ENCODE measurements at places on chromosomes 6 and 20.

DNA sequence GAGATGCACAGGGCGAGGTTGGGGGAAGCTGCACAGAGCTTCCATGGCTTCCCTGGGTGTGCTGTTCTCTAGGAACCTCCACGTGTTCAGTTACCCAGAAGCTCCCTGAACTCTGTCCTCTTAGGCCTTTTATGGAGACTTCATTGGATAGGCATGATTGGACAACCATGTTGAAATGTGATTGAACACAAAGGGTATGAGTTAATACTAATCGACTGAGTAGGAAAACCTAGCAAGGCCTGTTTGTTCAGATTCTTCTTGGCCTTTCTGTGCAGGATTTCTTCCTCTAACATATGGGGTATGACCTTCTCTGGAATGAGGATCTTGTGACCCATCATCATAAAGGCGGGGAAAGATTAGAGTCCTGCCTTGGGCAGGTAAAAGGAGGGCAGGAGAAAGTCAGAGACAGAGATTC lies 70.7 kb upstream of the SMIM29 start:
- DNase-seq, result no peak

GRCh38 chr20:46724343-46724959 lies 15.0 kb downstream of the SLC2A10 start:
- no peak for DNase-seq

DNA sequence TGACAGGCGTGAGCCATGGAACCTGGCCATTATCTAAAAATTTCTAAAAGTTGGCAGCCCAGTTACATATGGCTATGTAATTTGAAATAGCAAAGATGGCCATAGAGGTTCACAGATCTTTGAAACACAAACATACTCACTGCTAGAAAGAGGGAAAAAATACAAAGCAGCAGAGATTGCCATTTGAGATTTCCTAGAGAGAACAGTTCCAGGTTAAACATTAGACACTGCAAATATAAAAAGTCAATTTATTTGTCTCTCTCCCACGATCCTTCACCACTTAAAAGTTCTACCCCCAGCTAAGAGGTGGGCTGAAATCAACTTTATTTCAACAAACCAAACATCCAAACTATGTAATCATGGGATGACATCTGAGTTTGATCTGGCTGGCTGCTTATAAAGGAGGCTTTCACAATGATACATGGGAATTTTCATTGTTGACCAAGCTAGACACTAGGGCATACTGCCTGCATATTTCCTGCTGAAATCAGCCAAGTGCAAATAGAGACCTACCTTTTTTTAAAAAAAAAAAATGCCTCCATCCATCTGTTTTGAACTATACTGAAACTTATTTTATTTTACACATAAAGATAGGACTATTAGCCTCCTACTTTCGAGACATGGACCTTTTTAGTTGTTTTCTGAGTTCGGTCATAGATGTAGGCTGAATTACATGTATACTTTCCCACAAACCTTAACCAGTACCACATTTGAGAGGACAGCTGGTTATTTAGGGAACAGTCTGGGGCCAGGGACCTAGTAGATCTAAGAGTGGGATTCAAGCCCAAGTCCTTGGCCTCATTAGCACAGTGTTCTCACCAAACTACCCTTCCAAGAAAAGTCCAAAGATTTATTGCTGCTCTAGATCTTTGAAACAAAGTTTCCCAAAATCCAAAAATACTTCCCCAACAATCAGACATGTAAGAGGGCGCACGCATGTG lies 16.6 kb downstream of the DCDC2 start:
- no peak for DNase-seq

DNA sequence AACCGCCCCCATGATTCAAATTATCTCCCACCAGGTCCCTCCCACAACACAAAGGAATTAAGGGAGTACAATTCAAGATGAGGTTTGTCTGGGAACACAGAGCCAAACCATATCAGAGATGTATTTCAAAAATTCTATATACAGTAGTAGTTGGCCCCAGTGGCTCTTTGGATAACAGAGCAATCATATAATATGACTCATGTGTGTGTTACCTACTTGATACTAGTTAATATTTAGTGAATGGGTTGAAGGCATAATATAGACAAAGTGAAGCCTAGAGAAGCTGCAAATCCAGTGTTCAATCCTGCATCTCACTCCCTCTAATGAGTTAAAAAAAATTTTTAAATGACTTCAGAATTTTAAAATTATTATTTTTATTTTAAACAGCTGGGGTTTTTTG lies 43.2 kb downstream of the KAT14 start:
- DNase-seq, result no peak

- DNase-seq, result no peak
Observed at GRCh38 chr6:66189915-66190314, 482.9 kb upstream of the EYS start.

GRCh38 chr20:23520185-23520584 lies 29.3 kb downstream of the CST8 start:
- no peak for DNase-seq

- DNase-seq, result no peak
Observed at GRCh38 chr6:139296927-139297326, 5.1 kb upstream of the TXLNB start.

DNA sequence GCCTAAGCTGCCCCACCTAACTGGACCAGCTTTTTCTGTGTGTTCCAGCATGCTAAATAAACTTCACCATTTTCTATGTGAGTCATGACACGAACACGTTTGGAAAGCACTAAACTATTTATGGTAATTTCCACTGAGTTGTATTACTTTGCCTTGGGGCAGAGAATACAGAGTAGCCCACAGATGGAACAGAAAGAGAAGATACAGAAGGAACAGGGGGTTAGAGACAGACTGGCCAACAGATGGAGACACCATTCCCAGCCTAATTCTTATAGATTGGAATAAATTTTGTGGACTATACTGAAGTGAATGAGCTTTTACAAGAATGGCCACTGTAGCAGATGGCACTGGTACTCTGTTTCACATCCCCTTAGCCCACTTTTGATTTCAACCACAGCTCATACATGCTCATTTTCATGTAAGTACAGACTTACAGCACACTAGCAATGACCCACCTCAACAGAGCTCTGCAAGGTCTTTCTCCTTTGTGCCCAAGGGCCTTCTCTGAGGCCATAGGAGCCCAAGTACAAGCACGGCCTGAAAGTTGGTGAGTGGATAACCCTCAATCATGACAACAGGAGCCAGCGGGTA lies 13.1 kb upstream of the NT5DC1 start:
- no peak for DNase-seq

- no peak for DNase-seq
Observed at GRCh38 chr6:169800668-169801395, 49.4 kb downstream of the ERMARD start.

DNA sequence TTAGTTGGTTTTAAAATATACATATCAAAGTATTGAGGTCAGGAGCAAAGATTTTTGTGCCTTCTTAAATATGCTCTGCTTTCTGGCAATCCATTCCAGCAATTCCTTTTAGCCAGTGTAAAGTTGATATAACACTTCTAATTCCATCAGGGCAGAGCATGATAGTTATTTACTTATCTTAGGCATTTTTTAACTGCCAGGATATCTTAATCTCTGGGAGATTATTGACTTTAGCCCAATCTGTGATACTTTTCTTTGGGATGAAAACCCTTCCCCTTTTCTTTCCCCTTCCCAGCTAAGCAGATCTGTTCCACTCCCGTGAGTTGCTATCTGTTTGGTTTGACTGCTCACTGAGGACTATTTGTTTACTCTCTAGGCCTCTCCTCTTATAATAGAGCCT lies 168.7 kb upstream of the RSPO3 start:
- no peak for DNase-seq

GRCh38 chr6:143058987-143059386 lies 1.7 kb upstream of the AIG1 start:
- DNase-seq, result no peak

- no peak for DNase-seq
Observed at GRCh38 chr20:19807191-19807945, 49.3 kb downstream of the RIN2 start.

DNA sequence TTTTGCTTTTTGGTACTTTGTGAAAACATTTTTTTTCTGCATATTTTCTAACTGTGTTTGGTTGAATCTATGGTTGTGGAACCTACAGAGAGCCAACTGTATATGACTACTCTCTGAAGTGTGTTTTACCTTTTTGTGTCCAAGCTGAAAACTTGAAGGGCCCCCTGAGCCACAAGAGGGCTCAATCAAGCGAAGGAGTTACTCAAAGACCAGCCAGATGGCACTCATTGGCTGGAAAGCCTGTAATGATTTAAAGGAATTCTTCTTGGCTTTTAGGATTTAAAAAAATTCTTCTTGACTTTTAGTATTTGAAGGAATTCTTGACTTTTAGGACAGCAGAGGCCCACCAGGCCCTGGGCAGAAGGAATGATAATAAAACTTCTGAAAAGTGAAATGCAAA lies 27.0 kb upstream of the ECI2 start:
- DNase-seq, result no peak

- no peak for DNase-seq
Observed at GRCh38 chr6:108102965-108103364, 28.4 kb upstream of the OSTM1 start.

DNA sequence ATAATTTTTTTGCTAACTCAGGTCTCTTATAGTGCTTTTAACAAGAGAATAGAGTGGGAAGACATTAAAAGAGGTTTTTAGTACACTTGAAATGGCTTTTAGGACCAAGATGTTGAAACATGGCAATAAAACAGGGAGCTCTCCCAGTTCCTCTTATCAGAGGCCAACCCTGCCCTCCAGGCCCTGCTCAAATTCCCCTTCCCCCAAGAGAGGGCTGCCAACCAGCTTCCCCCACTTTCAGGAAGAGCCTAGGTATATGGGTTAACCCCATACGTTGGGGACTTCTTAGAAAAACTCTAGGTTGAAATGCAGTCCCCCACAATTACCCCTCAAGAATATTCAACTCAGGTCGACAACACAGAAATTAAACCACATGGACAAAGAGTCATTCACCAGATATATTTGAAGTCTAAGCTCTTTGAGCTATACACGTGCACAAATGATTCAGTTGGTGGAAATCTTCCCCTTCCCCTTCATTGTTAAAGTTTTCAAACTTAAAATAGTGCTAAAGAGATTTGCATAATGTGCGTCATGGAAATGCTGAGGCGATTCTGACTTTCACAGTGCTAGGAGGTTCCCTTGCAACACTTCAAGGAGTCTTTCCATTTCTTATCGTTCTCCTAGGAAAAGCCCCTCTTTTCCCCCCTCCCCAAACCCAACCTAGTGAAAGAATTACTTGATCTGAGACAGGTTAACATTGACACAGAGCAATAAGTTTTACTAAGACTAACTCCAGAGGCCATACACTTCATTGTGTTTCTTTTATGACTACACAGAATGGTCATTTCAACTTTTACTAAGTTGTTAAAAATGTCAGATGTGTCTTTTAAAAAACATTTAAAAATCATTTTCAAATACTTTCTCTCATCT lies 49.8 kb upstream of the ENPP5 start:
- no peak for DNase-seq

DNA sequence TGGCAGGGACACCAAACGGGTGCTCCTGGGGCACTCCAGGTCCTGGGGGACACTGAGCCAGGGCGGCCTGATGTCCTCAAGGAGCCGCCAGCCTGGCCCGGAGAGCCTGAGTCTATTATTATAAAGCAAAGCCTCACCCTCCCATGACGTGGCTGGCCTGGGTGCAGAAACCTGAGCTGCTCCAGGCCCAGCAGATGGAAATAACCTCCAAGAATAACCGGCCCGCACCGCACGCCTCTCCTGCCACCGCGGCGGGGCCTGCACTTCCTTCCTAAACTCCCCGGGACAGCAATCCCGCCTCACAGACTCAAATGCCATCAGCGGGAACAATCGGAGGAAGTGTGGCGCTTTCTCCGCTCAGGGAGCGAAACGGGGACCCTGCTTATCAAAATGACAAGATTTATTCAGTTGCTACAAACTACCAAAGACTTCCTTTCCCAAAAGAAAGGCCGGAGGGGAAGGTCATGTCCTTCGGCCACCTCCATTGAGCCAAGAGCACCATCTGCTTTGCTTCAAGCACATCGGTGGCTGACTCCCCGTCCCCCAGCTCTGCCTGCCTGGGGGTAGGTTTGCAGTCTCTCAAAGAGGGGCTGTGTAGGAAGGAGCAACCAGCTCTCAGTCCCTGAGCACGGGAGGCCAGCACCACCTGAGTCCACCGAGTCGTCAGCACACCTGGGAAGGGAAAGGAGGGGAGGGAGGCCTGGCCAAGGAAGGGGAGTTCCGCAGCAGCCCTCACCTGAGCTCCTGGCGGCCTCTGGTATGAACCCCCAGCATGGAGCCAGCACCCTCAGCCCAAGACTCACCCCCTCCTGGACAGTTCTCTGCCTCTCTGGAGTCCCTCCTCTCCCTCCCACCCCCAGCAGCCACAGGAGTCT lies 78.6 kb upstream of the QKI start:
- no peak for DNase-seq

GRCh38 chr20:17896193-17896723 lies 72.3 kb downstream of the SNX5 start:
- DNase-seq, result no peak

DNA sequence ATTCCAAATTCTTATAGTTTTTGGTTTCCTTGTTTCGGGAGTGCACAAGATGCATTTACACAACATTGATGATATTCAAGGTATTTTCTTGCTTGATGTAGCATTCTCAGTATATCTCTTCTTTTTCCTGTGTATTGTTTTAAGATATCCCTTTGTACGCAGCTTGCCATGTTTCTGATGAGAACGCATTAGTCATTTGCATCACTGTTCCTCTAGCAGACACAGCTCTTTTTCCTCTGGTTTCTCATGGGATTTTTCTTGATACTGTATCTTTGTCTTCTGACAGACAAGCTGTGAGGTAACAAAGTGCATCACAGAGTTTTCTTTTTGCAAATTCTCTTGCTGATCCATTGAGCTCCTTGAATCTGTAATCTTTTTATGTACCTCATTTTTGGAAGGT lies 146.4 kb downstream of the SLC22A3 start:
- no peak for DNase-seq

DNA sequence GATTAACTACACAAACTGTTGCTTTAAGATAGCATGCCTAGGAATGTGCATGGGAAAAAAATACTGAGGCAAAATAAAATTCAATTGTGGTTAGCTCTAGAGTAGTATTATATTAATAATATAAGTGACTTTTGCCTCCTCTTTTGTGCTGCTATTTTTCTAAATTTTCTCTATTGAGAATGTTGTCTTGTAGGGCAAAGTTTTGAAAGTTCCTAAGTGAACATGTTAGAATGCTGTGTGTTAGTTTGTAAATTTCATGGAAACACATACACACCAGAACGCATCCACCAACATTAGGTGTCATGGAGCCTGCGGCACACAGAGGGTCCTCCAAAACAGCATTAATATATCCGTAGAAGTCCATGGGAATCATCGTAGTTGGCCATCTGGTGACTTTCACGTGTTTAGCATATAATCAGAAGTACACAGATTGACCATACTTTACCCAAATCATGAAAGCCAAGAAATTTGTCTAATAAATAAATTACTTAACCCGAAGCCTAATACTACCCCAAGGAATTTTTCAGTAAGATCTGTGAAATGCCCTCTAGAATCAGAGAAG lies 25.6 kb downstream of the ARHGAP18 start:
- DNase-seq, result no peak

- DNase-seq, result no peak
Observed at GRCh38 chr20:47167846-47168245, 188.7 kb downstream of the ZMYND8 start.

DNA sequence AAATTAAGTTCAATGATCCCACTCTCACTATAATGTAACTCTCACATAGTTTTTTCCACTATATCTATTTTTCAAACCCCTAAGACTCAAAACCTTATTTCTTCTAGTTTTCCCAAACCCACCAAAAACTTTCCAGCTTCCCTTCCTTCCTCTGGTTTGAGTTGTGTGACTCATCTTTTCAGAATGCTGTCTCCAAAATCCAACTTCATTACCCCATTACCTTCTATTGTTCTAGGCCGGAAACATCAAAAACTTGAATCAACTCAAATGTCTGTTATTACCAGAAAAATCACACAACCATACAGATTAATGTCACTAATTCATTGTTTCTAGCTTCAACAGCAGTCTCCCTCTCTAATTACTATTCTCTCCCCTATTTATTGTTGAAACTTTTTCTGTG lies 1090.3 kb downstream of the HACE1 start:
- no peak for DNase-seq
